ENCODE measurements at places on chromosomes 1 and 21. TPM values are rescaled to one million over a fixed set of nuclear protein-coding genes. Genes with fewer than 3 reads are reported as not detected.
A peak's percentile ranks its signal among the peaks of the same experiment; 100 is the strongest.

DNA sequence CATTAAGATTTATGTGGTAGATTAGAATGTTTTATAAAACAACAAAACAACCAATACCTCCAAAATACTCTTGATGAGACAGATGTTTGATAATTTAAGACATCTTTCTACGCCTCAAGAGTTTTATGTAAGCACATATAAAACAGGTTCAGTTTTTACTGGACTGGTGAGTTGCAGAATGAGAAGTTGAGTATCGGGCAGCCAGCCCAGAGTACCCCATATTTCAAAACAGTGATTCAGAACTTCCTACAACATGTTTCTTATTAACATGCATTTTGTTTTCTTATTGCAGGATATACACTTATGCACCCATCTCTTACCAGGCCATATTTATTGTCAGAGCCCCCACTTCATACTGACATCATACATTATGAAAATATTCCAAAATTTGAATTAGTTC is 91.4 kb upstream of the RAVER2 start:
- no peak for DNase-seq

- peak; percentile 79 for DNase-seq
These were observed 1.4 kb downstream of the KLHL21 start for GRCh38 chr1:6601049-6601922.

DNA sequence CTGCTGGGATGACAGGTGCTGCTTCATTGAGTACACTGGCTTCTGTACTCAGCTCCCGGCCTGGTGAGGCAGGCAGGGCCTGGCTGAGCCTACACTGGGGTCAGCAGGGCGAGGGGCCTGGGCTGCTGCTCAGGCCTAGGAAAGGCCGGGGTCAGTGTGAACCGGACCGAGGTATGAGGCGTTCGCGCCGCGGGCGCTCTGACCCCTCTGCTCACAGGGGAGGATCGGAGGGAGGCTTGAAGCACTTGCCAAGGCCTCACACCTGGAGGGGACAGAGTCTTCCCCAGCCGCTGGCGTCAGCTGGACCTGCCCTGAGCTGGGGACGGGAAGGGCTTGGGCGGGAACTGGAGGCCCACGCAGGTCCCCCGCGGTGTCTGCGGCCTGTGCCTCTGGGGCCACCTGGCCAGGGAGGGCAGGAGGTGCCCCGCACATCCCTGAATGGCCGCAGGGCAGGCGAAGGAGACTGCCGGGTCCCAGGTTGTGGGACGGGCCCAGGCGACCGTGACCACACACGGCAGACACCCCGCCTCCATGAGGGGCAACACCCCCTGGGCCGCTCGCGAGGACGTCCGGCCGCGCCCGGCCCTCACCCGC is 466 bp downstream of the PEX10 start:
- DNase-seq = no peak

GRCh38 chr21:26105819-26106218 is 64.8 kb downstream of the APP start:
- DNase-seq = no peak

DNA sequence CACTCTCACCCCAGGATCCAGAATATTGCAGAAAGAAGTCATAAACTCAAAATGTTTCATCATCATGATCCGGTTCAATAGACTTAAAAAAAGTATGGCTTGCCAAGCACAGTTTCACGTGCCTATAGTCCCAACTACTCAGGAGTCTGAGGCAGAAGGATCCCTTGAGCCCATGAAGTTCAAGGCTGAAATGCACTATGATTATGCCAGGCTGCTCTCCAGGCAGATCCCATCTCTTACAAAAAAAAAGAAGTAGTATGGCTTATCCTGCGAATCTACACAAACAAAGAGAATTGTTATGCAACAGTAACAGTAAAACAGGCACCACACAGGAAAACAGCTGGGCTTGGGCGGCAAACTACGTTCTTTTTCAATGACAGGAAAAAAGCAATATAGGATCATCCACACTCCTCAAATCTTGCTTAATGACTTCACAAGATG is 76.2 kb downstream of the EIF4G3 start:
- DNase-seq = peak; percentile 9

GRCh38 chr1:1318131-1318652 is 6.3 kb downstream of the INTS11 start:
- peak; percentile 87 for DNase-seq

DNA sequence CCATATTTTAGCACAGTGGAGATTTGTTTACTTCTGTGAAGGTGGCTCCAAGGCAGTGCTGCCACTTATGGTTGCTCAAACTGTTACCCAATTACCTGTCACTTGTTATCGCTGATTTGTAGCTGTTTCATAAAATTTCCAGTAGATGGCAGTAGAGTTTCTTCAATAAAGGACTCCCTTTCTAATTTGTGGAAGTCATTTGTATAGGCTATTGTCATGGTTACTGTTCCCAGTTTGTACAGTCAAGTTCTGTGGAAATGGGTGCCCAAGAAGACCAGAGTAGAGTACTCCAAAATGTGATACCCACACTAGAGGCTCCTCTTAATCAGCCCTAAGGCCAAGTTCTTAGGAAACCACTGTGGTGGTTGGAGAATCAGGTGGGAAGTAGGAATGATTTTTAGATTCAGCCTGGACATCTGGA is 186.1 kb downstream of the CLEC20A start:
- DNase-seq = peak; percentile 79

- DNase-seq = no peak
These were observed 151.4 kb downstream of the TGFB2 start for GRCh38 chr1:218496561-218496960.

- DNase-seq = peak; percentile 68
These were observed 32.3 kb upstream of the ETS2 start for GRCh38 chr21:38773099-38774061.

DNA sequence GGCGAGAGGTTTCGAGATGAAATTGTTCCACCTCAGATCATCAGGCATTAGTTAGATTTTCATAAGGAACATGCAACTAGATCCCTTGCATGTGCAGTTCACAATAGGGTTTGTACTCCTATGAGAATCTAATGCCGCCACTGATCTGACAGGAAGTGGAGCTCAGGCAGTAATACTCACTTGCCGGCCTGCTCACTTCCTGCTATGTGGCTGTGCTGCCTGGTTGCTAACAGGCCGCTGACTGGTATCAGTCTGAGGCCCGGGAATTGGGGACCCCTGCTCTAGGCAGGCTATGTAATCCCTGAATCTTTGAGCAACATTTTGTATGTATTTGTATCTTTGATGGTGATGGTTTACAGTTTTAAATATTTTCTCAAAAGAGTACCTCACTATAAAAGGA is 32.5 kb downstream of the XKR8 start:
- DNase-seq = no peak

DNA sequence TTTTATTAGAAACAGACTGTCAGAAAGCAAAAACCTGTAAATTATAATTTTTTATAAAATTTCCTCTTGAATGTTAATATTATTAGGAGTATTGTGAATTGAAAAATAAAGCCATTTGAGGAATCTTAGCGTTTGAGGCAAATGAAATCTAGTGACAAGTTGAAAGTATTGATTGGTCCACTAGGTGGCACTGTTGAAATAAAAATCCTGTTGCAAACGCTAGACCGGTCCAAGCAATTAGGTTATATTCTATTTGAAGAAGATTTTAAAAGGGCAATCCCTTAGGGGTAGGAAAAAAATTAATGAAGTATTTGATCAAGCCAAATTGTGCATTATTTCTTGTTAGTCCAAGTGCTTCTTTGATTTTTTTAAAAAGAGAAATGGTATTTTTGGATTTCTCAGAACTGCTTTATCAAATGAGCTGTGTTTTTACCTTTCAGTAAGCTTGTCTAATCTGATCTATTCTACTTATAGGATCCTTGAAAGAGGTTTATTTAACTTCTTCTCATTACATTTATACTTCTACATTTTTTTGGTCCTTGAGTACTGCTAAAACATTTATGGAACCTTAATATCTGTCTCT is 57.7 kb downstream of the ATG4C start:
- peak; percentile 87 for DNase-seq

GRCh38 chr1:32991819-32992488 is 27.3 kb upstream of the RNF19B start:
- DNase-seq = no peak

DNA sequence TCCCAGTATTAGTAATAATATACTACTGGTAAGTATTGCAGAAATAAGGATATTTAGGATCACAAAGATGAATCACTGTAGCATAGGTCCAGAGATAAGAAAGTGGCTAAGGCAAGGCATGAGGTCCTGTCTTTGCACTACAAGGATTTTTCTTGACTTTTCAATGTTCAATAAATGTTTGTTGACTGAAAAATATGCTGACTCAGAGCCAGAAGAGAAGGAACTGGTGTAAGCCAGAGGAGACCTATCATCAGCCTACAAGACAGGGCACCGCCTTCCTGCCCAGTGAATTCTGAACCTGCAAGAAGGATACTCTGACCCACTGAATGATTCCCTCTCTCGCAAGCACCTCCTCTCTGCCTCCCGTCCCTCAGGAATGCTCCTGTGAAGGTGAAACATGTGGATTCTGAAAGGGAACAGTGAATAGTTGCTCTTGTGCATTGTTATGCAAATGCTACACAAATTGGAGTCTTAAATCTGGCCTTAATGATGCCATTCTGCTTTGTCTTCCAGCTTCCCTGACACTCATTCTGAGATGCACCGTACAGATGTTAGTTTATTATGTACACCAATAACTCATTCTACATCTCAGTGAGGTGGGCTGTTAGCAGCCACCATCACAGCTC is 540.0 kb downstream of the OMA1 start:
- DNase-seq = no peak

ZNF648 gene
- 0.51 TPM for total RNA-seq

Measured in tongue (tissue), 3 donors.